ENCODE measurements at places on chromosomes 6 and 20.

GRCh38 chr20:25529295-25529951 is 55.9 kb downstream of the NINL start:
- DNase-seq = no peak

DNA sequence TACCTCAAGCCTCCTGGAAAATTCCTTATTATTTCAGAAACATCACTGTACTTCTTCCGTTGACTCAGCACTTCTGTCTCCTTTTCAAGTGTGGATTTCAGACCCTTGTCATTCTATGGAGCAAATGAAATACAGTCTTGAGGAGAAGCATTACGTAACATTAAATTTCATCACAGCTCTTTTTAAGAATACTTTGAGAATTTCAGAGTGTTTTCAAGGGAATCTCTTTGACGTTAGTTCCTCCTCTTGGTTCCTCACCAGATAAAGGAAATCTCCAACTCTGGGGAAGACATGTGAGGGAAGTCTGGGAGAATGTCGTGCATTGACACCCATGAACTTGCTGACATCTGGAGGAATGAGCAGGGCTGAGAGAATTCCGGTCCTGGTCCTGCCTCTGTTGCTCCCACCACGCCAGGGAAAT is 32.3 kb downstream of the UST start:
- DNase-seq = no peak

DNA sequence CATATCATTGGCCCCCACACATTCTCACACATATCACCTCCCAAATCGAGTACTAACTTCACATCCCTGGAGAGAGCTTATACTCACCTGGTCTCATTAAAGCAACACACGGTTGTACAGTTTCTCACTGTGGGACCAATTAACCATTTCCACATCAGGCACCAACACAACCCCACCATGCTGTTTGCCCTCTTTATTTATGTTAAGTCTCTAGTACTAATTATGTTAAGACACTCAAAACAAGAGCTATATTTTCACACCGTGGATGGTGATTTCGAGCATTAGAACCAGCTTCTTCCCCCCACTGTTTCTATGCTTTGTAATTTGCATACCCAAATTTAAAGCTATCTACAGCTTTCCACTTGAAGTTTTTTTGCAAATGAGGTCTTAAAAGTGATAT is 6.3 kb downstream of the SCML4 start:
- DNase-seq = no peak

DNA sequence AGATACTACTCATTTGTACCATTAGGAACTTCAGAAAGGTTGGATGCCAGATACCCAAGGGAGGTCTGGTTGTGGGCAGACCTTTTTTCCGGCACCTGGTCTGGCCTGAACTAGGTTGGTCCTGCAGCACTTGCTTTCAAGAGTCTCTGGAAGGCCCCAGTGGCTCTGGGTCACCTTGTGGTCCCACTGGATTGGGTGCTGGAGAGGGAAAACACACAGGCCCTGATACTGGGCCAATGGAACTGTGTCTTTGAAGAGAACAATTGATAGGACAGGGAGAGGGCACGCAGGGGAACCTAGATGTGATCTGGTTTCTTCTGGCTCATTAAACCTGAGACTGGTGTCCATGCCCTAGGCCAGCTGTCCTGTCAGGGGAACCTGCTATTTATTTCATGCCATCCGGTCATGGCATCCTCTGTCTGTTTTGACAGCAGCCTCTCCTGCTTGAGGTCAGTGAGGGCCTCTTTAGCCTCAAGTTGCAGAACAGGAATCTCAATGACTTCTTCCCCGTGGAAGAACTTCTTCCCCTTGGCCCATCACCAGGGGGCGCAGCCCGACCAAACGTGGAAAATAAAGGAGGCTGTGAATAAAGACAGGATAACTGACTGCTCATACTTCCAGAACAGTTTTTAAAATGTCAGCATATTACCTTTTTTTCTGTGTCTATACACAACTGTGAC is 25.0 kb downstream of the TAF8 start:
- peak; percentile 87 for DNase-seq

DNA sequence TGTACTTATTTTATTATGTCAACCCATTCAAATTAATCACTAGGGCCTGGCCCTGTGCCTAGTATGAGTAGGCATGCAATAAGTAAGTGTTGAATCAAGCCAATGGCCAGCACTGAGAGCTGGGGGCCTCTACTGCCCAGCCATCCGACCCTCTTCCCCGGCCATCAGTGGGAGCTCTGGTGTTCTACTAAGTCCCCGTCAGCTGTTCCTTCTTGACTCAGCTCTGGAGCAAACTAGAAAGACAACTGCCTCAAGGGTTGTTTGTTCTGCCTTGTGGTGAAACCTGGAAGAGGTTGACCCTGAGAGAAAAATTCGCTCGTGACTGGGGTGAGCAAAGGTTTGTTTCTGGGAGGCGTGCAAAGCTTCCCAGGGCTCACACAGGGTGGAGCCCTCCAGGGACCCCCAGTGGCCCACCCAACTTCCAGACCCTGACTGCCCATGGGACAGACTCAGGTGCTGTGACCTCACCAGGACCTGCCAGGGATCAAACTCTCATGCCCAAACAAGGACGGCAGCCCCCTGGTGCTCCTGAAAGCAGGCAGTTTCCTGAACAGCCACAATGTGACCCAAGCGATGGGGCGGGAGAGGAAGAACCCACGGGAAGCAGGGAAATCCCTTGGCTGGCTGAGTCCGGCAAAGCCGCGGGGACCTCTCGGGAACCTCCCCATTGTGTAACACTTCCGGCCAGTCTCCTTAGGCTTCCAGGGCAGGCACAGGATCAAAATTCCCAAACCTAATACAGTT is 50.4 kb downstream of the BANF2 start:
- DNase-seq = peak; percentile 62

- peak; percentile 67 for DNase-seq
Observed at GRCh38 chr6:40997234-40997957, 41.6 kb downstream of the UNC5CL start.

GRCh38 chr20:57715268-57715904 is 5.6 kb upstream of the PMEPA1 start:
- no peak for DNase-seq

GRCh38 chr6:14692208-14692607 is 553.7 kb upstream of the JARID2 start:
- DNase-seq = no peak

DNA sequence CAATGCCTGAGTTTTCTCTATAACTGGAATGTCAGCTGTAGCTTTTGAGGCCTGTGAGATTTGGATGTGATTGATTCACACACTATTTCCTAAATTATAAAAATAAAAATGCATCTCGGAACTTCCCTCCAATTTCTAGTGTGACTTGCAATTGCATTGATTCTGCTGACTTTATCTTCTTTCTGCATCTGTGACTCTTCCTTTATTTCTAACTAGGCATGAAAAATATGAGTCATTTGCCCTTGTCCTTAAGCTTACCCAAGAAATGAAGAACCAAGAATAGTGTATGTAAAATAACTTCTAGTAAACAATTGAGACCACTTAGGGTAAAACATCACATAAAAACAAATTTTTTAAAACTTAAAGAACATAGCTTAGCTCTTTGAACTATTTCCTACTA is 12.9 kb downstream of the OR2J2 start:
- no peak for DNase-seq

DNA sequence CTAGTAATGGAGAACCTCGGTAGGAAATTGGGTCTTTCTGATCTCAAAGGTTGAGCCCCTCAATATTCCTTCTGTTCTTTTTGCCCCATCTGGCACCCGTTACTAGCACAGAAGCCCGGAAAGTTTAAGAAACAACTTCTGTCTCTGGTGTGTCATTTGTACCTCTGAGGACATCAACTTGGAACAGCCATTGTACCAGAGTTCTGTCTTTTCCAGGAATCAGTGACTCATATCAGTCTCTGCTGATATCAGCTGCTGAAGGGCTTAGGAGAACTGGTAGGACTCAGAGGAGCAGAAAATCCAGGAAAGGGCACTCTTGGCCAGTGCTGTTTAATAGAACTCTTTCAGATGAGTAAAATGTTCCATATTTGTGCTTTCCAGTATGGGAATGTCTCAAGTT is 78.3 kb upstream of the CHD6 start:
- no peak for DNase-seq

GRCh38 chr20:5482791-5483190 is 166.0 kb upstream of the PROKR2 start:
- DNase-seq = no peak

GRCh38 chr6:115643762-115644161 is 416.9 kb downstream of the FRK start:
- DNase-seq = no peak

GRCh38 chr6:14280006-14280510 is 162.5 kb downstream of the CD83 start:
- no peak for DNase-seq

DNA sequence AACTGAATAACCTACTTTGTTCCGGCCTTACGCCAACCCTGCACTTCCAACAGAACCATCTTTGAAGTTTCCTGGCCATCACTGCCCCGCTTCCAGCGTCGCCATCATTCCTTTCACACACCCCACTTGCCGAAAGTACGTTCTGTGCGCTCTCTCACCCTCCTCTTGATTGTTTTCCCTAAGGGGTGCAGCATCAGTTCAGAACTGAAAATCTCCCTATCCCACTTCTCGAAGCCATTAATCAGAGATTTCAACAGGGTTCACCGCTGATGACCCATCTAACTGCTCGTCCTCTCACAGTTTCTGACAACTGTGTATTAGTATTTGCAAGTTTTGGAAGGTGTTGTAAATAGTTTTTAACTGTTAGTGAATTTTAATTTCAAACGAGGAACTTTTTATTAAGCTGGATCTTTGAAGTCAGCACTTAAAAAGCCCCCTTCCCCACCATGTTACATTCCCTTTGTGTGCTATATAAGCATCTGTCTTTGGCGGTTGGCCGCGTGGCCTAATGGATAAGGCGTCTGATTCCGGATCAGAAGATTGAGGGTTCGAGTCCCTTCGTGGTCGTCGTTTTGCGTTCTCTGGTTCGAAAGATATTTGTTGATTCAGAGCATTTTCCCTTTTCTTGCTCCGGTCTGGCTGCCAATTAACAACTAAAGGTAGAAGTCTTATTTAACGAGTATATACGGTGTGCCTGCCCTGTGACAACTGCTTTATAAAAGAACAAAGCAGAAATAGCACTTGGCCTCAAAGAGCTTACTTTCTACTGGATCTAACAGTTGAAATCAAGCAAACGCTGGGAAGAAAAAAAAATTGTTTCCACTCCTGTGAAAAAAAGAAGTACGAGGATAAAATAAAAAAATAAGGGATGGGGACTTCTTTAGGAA is 42.6 kb downstream of the TRIM27 start:
- DNase-seq = peak; percentile 61

GRCh38 chr6:143061597-143062385 is 1.1 kb downstream of the AIG1 start:
- DNase-seq = no peak

DNA sequence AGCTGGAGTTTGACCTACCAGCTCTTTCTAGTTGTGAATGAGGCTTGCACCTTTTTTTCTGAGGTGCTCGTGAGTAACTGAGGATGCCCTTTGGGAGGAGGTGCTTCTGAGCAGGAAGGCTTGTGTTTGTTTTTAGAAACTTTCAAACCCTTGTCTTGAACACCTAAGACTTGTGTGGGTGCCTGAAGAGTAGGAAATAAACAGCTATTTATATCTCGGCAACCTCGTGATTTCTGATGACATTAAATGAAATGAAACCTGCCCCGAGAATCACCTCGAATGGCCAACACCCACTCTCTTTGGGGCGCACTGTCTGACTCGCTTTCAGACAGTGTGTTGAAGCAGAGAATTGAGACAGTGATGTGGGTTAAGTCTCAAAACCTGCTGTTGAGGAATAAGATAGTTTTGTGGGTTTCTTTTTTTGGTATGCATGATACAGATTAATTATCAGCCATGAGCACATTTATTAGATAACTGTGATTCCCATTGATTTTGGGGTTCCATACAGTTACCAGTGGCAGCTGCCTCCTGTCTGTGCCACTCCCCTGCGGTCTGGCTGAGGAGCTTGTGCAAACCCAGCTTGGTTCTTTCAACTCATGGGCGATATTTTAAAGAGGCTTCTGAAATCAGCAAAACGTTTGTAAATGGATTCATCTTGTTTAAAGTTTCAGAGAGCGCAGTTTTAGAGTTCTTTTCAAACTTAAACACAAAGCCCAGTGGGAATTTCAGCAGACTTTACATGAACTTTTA is 8.4 kb downstream of the IRF4 start:
- DNase-seq = no peak

DNA sequence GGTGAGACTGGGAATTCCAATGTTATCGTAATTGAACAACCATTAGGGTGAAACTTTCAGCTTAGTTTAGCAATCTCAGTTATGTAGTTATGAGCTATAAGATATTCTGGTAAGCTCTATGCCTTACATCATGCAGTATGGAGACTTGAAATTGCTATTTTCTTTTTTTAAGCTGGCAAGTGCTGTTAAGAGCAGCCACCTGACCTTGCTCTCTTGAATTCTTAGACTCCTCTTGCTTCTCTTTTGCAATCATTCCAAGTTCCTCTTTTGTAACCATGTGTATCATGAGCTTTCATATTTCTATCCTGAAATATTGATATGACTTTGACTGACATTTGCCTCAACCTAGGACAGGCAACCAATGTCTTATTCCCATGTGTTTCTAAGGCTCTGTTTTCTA is 446.3 kb upstream of the SLC35B3 start:
- DNase-seq = no peak

GRCh38 chr6:88970301-88970700 is 6.9 kb upstream of the RNGTT start:
- DNase-seq = no peak

- DNase-seq = no peak
Observed at GRCh38 chr6:169144356-169144755, 109.3 kb downstream of the THBS2 start.

- no peak for DNase-seq
Observed at GRCh38 chr6:165837948-165838745, 175.1 kb upstream of the PDE10A start.

GRCh38 chr6:19465760-19466159 is 371.4 kb upstream of the ID4 start:
- no peak for DNase-seq

GRCh38 chr6:93260881-93261280 is 158.5 kb downstream of the EPHA7 start:
- DNase-seq = no peak

GRCh38 chr6:56293781-56294180 is 46.4 kb upstream of the COL21A1 start:
- no peak for DNase-seq

- no peak for DNase-seq
Observed at GRCh38 chr6:122129313-122130025, 270.0 kb upstream of the HSF2 start.

DNA sequence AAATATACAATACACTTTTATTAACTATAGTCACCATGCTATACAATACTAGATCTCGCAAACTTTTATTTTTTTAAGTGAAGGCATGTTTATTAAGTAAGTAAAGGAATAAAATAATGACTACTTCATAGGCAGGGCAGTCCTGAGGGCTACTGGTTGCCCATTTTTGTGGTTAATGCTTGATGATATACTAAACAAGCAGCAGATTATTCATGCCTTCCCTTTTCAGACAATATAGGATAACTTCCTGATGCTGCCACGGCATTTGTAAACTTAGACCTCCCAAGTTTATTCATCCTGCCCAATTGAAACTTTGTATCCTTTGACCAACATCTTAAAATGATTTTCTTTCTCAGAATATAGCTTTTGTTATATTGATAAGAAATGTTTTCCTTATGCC is 24.7 kb upstream of the HIVEP1 start:
- DNase-seq = no peak

GRCh38 chr6:106918115-106918514 is 56.4 kb downstream of the CD24 start:
- DNase-seq = no peak
